Suppressor macrophage treated with lipopolysaccharide for 4 hours (primary cell): ENCODE measurements at places on chromosomes 4 and X.

- no peak for DNase-seq
These were observed 191.8 kb downstream of the QDPR start for GRCh38 chr4:17320046-17320445.

GRCh38 chrX:96843566-96843965 is 40.1 kb upstream of the RPA4 start:
- no peak for DNase-seq

DNA sequence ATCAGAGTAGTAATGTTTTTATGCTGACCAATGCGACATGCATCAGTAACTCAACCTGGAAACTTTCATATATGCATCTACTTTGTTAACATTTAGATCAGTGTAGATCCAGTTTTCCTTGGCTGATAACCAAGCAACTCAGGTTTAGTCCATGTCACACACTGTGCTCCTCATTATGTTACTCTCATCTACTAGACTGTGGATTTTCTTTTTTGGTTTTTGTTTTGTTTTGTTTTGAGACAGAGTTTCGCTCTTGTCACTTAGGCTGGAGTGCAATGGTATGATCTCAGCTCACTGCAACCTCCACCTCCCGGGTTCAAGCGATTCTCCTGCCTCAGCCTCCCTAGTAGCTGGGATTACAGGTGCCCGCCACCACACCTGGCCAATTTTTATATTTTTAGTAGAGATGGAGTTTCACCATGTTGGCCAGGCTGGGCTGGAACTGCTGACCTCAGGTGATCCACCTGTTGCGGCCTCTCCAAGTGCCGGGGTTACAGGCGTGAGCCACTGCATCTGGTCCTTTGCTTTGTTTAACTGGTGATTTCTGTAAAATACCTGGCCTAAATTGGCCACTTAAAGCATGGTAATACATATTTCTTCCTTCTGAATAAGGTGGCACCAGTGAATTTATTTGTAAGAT is 48.6 kb downstream of the SMARCAD1 start:
- DNase-seq = no peak

GRCh38 chr4:134422776-134423175 is 221.2 kb upstream of the PABPC4L start:
- DNase-seq = no peak

DNA sequence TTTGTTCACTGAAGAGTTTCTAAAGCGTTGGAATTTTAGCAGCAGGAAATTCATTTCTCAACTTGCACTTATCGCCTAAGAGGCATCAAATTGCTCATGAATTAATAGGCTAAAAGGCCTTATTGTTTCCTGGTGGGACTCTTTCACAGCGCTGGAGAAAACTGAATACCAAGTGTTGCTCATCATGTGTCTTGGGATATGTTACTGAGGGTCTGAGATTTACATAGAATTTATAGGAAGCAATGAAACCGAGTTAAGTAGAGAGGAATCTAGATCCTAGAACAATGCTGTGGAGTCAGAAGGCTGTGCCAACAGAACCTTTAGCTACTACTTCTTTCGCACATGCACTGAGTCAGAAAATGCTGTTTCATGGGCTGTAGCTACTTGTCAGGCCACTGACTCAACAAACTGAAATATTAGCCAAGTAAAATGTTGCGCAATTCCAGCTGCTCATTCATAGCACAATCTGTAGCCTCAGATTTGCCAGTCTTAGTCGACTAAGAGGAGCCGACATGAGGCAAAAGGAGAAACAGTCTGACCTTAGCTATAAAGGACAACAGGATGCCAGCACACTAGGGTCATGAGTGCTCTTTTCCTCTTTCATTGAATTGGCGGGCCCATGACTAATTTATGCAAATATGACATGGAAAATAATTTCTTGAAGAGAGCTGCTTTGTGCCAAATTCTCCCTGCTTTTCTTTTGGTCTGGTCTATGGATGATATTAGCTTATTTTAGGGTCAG is 35.9 kb upstream of the CXCL8 start:
- peak; percentile 100 for DNase-seq

GRCh38 chr4:169164669-169165415 is 105.9 kb downstream of the SH3RF1 start:
- no peak for DNase-seq
